Mucosa of gallbladder (tissue), 1 donor: ENCODE measurements at places on chromosomes 7 and 10. TPM values are rescaled to one million over a fixed set of nuclear protein-coding genes. Genes with fewer than 3 reads are reported as not detected.

Gene C10orf105
- total RNA-seq: 0.06 TPM

Gene GNAT3
- total RNA-seq: 1.2 TPM

Gene ADAM12
- total RNA-seq: 2.1 TPM

Gene FAM241B
- 4.0 TPM for total RNA-seq

Gene CALCR
- 0.17 TPM for total RNA-seq

Gene SEMA3A
- 19.2 TPM for total RNA-seq

Gene FAM237B
- not detected for total RNA-seq

Gene CCL24
- 0.92 TPM for total RNA-seq

Gene PTN
- total RNA-seq: 39.3 TPM

Gene DYDC2
- 0.35 TPM for total RNA-seq

DNA sequence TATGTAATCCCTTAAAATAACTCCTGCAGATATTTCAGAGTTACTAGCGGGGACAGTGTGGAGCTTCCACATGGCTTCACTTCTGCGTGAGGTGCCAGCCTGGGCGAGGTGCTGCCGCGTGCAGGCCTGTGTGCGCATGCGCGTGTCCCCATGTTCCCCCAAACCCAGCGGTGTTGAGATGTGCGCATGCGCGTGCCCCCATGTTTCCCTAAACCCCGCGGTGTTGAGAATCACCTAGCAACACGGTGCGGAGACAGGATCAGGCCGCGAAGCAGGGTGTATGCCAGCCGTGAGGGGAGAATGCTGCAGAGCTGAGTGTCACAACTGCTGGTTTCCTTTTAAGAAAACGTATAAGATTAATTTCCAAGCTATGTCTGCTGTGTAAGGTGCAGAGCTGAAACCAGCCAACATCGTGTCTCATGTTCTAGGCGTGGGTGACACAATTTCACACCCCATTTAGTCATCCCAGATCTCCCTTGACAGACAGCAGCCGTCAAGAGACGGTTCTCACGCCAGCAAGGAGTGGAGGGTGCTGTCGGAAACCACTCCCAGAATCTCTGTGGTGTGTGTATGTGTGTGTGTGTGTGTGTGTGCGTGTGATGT is 71.9 kb upstream of the ADARB2 start:
- no peak for DNase-seq

DNA sequence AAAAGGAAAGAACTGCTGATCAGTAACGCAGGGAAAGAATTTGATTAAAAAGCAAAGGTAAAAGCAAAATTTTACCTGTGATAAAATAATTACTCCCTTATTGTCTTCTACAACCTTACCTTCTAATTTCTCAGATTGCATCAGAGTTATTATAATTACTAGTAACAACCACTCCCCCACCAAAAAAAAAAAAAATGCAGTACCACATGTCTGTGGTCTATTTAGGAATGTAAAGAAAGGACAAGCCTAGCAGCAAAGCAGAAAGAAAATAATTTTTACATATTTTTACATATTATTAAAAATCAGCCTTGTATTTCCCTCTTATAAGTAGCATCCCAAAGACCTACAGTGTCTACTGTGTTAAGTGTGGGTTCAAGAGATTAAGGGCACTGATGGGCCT is 430.4 kb downstream of the TFEC start:
- DNase-seq: no peak

GRCh38 chr7:129926618-129927017 is 26.1 kb downstream of the UBE2H start:
- no peak for DNase-seq

GRCh38 chr10:23337616-23338015 is 7.0 kb downstream of the C10orf67 start:
- DNase-seq: no peak

DNA sequence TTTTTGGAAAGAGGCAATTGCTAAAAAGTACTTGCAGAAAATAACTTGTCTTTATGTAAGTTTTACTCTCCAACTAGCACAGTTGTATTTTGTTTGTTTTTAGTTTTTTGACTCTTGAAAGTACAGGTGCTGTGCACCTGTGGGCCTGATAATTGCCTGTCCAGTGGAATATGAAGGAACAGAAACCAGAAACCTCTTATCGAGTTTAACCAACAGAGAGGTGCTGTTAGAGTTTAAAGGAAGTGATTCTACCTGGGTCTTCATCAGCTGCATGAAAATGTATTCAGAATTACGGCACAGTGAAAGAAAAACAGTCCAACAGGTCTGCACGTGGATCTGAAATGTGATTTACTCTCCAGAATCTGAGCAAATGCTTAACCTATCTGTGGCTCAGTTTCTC is 326.6 kb upstream of the POM121L12 start:
- no peak for DNase-seq

- peak; percentile 71 for DNase-seq
Measured at GRCh38 chr10:24541239-24541753, 182.4 kb downstream of the ARHGAP21 start.

GRCh38 chr10:120457431-120458172 is 575 bp downstream of the PLPP4 start:
- no peak for DNase-seq

DNA sequence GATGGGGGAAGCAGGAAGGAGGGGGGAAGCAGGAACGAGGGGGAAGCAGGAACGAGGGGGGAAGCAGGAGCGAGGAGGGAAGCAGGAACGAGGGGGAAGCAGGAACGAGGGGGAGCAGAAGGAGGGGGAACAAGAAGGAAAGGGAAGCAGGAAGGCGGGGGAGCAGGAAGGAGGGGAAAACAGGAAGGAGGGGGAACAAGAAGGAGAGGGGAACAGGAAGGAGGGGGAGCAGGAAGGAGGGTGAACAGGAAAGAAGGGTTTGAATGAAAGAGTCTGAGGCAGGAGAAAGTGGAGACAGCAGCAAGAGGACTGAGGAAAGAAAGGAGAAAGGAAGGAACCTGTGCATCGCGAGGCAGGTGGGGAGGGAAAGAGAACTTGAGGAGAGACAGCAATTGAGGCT is 256.6 kb downstream of the PTEN start:
- DNase-seq: no peak

GRCh38 chr7:79822620-79823240 is 311.9 kb upstream of the GNAI1 start:
- DNase-seq: no peak

DNA sequence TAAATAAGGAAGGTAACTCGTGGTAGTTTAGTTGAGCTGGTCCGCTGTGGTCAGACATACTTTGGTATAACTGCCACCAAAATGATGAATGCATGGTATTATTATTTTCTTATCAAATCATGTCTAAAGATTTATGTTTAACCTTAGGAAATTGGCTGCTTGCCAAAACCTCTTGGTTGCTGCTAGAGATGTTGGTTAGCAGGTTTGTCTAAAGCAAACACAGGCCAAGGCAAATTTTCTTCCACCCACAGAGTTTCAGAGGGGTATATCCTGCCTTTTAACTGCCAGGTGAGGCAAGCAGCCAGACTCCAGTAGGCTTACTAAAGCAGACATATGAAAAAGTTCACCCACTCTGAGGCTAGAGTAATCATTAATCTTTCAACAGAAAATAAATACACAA is 101.4 kb downstream of the SEMA3E start:
- DNase-seq: peak; percentile 73

- no peak for DNase-seq
Measured at GRCh38 chr10:84715911-84716310, 387.5 kb downstream of the CCSER2 start.

- no peak for DNase-seq
Measured at GRCh38 chr7:87506246-87507180, 31.0 kb upstream of the ABCB4 start.

- DNase-seq: no peak
Measured at GRCh38 chr7:76060842-76061241, 12.9 kb downstream of the MDH2 start.

DNA sequence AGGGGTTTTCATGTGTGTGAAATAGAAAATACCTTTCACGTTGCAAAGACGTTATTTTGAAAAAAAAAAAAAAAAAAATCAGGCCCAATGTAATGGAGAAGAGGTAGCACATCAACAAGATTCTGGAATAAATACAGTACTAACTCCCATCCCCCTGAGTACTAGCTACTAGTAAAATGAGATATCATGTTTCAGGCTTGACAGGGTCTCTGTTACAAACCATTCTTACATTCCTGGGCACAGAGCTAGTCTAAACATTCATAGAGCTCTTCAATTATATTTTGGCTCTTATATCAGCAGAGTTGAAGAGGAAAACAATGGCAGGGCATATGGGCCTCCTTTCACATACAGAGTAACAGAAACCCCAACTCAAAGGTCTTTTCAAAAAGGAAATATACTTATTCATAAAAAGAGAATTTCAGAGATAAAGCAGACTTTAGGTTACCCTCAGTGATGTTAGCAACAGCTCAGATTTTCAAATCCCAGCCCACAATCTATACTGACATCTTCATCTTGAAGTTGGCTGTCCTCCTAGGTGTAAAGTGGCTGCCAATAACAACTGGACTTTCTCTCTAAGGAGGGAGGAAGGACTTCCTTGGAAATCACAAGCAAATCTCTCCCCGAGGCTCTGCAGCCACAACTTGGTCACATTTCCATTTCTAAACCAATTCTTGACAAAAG is 18.6 kb downstream of the C7orf33 start:
- DNase-seq: no peak

DNA sequence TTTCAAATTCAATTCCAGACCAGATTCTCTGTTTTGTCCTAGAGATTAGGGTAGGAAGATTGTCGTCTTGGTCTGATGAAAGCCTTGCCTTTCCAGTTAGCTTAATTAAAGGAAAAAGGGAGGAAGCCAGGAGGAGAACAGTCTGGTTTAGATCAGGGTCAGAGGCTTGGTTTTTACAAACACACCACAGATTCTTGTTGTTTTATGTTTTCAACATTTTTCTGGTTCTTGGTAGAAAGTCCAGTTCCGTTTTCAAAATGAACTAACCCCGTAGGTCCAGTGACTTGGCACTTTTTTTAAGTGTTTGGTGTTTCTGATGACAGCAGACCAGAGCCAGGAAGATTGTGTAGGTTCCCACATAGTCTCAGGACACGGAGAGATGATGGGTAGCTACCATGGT is 167.1 kb upstream of the INHBA start:
- DNase-seq: no peak

DNA sequence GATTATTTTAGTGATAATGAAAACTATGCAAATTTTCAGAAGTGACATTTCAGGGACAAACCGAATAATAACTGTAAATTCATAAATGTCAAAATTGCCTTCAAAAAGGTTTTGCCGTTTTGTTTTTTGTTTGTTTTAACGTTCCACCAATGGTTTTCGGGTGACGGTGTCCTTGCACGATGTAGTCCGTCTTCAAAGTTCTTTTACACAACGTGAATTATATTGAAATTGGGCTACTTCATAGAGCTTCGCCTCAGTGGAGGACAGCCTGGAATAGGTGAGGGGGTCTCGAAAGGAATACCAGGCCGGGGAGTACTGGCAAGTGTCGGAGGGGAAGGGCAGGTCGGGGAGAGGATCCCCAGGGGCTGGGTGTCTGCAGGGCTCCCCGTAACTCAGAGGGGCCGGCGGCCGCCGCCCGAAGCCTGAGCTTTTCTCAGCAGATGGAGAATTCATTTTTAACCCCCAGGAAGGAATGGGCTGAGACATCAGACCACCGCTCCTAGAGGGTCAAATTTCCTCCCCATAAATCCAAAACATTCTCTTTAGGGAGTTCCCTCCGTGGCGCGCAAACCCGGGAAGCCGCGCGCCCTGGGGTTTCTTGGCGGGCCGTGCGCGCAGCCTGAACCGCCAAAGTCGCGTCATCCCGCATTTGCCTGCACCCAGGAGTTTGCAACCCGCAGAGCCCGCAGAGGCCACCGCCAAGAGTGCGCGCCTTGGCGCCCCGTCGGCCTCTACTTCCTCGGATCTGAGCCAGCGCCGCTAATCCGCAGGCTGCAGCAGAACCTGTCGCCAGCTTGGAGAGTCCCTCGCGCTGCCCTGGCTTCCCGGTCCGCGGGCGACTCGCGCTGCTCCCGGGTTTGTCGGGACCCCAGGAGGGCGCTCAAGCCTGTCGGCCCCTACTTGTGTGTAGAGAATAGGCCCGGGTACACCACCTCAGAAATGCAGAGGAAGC is 17.3 kb upstream of the EVX1 start:
- DNase-seq: no peak
